ENCODE measurements at places on chromosomes 13 and 19. TPM values are rescaled to one million over a fixed set of nuclear protein-coding genes. Genes with fewer than 3 reads are reported as not detected.

GRCh38 chr19:8342684-8343482 lies at the start of gene KANK3:
TSS of gene KANK3 (minus strand) at chr19:8343262. CDS start at chr19:8337828, 5,434 bp downstream.
- peak within 1 kb of the TSS; percentile 46 for H3K27ac ChIP-seq
- peak within 1 kb of the TSS; percentile 34 for H3K4me3 ChIP-seq
- peaks cover 44% of the 10 kb centered on the region for H3K27me3 ChIP-seq
- no peaks in the 10 kb centered on the region for H3K36me3 ChIP-seq
- DNase-seq: peak; percentile 95

- no peak overlapping the region for H3K4me3 ChIP-seq
- H3K4me1 ChIP-seq: peaks cover 41% of the 10 kb centered on the region
- no peaks in the 10 kb centered on the region for H3K27me3 ChIP-seq
- no peak for DNase-seq
Observed at GRCh38 chr19:31258211-31259052, 90.8 kb downstream of the TSHZ3 start.

GRCh38 chr19:34082289-34083077 lies 89.8 kb upstream of the LSM14A start:
- H3K27me3 ChIP-seq: no peaks in the 10 kb centered on the region
- no peaks in the 10 kb centered on the region for H3K36me3 ChIP-seq
- H3K4me1 ChIP-seq: no peaks in the 10 kb centered on the region
- H3K4me3 ChIP-seq: no peak overlapping the region

KIR2DL4 gene
- not detected for total RNA-seq

ANGPTL4 gene
- total RNA-seq: 31.6 TPM

UHRF1 gene
- total RNA-seq: 1.4 TPM

UBXN6 gene
- 47.1 TPM for total RNA-seq

ADGRE2 gene
- 2.0 TPM for total RNA-seq

CEACAM8 gene
- total RNA-seq: not detected

Data from sigmoid colon (tissue), 7 donors.